Breast epithelium (tissue), 4 donors: ENCODE measurements at places on chromosomes 1 and 21. TPM values are rescaled to one million over a fixed set of nuclear protein-coding genes. Genes with fewer than 3 reads are reported as not detected.

GRCh38 chr21:35395728-35396127 is 346.6 kb upstream of the RUNX1 start:
- no peak overlapping the region for H3K4me3 ChIP-seq
- no peaks in the 10 kb centered on the region for H3K27me3 ChIP-seq
- H3K36me3 ChIP-seq = no peaks in the 10 kb centered on the region
- H3K27ac ChIP-seq = no peak overlapping the region
- no peak for DNase-seq

DNA sequence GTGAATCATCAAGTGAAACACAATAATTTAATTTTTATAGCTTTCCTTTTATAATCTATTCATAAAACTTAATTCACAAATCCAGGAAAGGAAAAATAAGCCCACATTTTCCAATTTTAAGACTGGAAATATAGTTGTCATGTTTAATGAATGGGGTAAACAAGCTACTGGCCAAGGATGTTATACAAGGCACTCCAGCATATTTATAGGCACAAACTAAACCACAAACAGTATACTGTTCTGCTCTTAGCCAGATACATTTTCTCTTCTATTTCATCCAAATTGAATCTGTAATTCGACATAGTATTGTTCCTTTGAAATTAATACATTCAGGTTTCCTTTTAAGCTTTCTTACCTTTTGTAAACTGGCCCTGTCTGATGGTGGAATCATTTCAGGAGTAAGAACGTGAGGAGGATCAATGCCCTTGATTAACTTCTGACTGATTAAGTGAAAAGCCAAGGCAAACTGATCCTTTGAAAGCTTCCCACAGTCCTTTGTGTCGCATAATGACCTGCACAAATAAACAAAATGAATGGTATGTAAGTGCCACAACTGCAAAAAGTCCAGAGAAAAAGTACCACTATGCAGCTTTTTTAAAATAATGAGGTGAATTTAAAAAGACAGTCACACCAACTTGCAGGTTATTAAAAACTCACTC is 74.4 kb downstream of the EPS15 start:
- H3K4me3 ChIP-seq = no peak overlapping the region
- no peaks in the 10 kb centered on the region for H3K36me3 ChIP-seq
- DNase-seq = no peak
- no peaks in the 10 kb centered on the region for H3K4me1 ChIP-seq

The FAM110D gene
- 3.4 TPM for total RNA-seq

The MMP23B gene
- 7.5 TPM for total RNA-seq

DNA sequence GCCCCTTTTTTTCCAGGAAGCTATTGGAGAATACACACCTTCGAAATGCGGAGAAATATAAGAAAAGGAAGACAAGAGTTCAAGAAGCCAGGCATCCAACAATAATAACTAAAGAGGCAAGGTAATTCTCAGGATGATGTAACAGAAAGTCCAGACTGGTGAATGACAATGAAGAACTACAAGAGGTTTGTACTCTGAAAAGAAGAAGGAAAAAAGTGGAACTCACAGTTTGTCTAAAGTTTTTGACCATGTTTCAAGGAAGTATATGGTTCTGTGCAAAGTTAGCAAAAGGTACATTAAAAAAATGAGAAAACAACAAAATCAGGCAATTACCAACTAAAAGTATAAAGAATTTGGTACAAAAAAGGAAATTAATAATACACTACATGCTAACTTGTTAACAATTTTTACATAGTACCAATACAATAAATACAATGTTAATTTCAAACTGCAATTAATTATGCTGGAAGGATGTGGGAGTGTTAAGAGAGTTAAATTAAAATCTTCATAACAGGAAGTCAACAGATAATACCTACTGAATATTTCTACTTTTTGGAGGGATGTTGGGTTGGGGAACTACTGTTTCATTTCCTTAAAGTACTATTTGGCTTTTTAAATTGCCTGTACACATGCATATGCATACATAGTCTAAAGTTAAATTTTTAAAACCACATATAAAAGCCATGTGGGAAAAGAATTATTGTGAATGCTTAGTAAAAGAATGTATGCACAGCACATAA is 12.9 kb upstream of the CD55 start:
- H3K4me3 ChIP-seq = no peak overlapping the region
- no peak overlapping the region for H3K27ac ChIP-seq
- H3K36me3 ChIP-seq = no peaks in the 10 kb centered on the region
- H3K27me3 ChIP-seq = no peaks in the 10 kb centered on the region
- no peak for DNase-seq
- H3K4me1 ChIP-seq = no peaks in the 10 kb centered on the region

The SHE gene
- total RNA-seq = 6.3 TPM
